ENCODE measurements at places on chromosomes 11 and 22.

DNA sequence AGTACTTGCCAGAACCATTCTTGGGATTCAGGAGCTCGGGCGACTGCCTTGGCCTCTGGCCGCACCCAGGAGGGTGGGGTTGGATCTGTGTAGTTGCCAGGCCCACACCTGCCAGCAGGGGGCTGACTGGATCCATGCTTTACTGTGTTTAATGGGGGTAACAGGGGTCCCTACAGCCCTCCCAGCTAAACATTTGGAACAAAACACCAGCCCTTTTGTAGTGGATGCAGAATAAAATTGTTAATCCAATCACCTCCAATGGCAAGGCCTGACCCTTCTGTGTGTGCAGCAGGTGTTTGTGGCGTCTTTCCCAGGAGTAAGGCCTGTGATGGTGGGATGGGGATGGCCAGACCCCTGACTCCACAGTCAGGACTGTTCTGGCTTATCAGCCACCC lies 22.5 kb downstream of the SUN2 start:
- DNase-seq, result no peak

DNA sequence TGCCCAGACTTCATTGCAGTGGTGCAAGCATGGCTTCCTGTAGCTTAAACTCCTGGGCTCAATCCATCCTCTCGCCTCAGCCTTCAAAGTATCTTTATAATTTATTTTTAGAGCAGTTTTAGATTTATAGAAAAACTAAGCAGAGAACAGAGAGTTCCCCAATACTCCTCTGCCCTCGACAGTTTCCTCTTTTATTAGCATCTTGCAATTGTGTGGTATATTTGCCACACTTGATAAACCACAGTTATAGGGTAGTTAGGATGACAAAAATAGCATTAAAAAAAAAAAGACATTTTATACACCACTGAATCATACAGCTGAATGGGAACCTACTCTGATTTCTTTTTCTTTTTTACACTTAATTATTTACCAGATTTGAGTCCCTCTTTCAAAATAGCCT lies 31.2 kb downstream of the MS4A2 start:
- no peak for DNase-seq

DNA sequence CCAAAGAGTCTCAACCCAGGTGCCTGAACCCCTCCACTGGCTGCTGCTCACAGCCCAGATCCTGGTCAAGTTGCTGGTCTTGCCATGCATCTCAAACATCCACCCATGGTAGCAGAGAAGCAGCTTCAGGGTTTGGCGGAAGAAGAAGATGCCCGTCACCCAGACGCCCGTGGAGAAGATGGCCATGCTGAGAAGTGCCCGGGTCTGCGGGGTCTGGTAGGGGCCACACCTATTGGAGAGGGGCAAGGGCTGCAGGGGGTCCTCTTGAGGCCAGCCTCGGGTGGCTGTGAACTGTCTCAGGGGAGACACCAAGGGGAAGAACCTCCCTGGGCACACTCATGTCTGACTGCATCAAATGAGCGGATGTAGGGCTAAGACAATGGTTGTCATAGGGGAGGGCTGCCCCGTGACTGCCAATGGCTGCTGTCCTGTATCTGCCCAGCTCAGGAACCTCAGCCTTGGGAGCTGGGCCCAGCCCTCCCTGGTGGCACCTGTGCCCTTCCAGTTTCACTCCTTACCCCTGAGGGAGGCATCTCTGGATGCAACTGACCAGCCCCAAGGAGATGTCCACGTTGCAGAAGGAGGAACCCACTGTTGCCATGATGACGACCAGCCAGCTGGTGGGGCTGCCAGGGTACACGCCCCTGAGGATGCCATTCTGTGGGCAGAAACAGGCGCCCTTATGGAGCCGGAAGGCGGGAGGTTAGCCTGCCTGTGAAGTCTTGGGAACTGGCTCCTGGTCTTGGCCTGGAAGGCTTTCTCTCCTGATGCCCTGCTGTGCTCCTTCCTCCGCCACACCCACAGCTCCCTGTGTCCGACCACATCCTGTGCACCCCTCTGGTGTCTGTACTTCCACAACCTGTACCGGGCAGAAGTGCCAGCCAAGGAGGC lies 1.2 kb downstream of the CPT1B start:
- DNase-seq, result no peak

DNA sequence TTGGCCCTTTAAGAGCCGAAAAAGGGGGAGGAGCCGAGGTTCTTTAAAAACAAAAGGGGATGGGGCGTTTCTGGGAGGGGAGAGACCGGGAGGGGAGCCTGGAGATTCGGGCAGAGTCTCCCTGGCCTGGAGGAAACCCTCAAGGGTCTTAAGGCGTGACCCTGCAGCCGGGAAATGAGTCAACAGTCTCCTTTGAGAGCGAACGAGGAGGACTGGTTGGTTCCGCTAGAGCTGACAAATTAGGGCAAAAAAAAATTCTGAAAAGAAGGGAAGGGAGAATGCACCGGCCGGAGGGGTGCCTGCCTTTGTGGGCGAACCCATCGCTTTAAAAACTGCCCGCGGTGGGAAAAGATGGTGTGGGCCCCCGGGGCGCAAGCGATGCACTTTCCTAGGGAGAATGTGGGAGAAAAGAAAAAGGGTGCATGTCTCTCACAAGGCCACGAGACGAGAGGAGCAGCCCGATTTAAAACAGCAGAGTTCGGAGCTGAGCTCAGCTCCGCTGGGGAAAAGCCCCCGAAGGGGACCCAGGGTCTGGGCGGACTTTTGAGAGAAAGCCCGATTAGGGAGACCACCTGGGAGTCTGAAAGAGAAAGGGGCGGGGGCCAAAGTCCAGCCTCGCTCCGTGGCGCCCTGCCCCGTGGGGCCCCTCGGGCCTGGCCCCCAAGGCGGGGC lies 874 bp downstream of the ZFTA start:
- peak; percentile 35 for DNase-seq

- DNase-seq, result no peak
Observed at GRCh38 chr11:11570823-11571222, 51.0 kb downstream of the GALNT18 start.

- DNase-seq, result no peak
Observed at GRCh38 chr11:19872512-19873145, 160.0 kb downstream of the NAV2 start.

- no peak for DNase-seq
Observed at GRCh38 chr11:6284250-6284649, 24.6 kb downstream of the CCKBR start.

DNA sequence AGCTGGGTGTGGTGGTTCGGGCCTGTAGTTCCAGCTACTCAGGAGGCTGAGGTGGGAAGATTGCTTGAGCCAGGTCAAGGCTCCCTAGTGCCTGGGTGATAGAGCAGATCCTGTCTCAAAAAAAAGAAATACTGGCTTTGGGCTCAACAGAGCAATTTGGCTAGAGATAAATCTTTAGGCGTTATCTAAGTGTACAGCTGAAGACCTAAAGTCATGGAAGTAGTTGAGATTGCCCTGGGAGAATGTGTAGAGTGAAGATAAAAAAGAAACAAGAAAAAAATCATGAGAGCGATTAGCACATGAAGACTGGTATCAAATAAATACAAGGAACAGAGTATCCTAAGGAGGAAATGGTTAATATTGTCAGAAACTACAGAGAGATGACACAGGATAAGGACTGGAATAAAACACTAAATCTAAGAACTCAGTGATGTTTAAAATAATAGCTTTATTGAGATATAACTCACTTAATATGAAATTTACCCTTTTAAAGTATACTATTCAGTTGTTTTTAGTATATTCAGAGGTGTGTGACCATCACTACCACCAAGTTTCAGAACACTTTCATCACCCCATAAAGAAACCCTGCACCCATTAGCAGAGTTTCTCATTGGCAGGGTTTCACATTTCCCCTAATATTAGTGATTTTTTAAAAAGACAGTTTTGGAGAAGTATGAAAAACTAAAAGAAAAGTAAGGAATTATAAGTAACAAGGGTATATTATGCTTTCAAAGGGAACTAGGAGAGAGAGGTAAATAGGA lies 20.7 kb downstream of the PIK3C2A start:
- DNase-seq, result no peak

GRCh38 chr11:8766043-8766987 lies 83.7 kb downstream of the RPL27A start:
- DNase-seq, result no peak

- no peak for DNase-seq
Observed at GRCh38 chr22:48974443-48975315, 853.0 kb downstream of the BRD1 start.

DNA sequence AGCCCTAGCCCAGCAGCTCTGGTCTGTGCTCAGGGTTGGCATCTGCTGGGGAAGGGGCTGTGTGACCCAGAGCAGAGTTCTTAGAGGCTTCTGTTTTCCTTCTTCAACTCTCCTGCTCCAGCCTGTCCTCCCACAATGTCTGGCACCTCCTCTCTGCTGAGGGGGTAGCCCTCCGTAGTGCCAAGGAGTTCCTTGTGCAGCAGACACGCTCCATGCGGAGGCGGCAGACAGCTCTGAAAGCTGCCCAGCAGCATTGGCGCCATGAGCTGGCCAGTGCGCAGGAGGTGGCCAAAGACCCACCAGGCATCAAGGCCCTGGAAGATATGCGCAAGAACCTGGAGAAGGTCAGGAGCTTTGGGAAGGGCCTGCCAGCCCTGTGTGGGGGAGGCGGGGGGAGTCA lies 69.3 kb downstream of the CEP164 start:
- DNase-seq, result no peak

DNA sequence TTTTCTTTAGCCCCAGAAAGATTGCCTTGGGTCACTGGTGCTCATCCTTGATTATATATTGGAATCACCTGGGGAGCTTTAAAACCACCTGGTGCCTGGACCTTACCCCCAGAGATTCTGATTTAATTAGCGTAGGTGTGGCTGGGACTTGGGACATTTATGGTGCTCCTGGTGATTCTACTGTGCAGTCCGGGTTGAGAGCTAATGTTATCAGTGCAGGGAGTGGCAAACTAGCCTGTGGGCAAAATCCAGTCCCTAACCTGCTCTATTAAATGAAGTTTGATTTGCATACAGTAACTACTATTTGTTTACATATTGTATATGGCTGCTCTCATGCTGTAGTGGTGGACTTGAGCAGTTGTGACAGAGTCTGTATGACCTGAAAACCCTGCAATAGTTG lies 134.0 kb upstream of the SORL1-AS1 start:
- no peak for DNase-seq

GRCh38 chr22:42270176-42270509 lies 310 bp downstream of the TCF20 start:
- no peak for DNase-seq

GRCh38 chr22:33971561-33971961 lies 51.3 kb upstream of the LARGE1 start:
- no peak for DNase-seq

DNA sequence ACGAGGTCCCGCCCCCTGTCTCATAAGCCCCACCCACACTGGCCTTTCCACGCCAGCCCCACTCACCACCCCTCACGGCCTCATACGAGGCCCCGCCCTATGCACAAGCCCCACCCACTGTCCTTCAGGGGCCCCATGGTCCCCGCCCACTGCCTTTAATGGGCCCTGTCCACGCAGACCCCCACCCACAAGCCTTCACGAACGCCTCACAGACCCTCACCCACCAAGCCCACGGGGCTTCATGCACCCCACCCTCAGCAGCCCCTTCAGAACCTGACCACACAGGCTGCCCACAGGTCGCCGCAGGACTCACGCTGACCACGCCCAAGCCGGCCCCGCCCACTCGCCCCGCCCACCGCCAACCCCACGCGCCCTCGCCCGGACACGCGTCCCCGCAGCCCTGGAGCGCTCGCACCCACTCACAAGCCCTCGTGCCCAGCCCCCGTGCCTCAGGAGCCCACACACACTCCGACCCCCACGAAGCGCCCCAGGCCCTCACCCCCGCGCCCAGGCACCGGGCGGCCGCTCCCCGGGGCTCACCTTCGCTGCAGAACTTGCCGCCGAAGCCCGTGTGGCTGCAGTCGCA lies 10.5 kb downstream of the NRXN2 start:
- DNase-seq, result no peak

- no peak for DNase-seq
Observed at GRCh38 chr11:113504071-113504470, 28.9 kb upstream of the DRD2 start.

DNA sequence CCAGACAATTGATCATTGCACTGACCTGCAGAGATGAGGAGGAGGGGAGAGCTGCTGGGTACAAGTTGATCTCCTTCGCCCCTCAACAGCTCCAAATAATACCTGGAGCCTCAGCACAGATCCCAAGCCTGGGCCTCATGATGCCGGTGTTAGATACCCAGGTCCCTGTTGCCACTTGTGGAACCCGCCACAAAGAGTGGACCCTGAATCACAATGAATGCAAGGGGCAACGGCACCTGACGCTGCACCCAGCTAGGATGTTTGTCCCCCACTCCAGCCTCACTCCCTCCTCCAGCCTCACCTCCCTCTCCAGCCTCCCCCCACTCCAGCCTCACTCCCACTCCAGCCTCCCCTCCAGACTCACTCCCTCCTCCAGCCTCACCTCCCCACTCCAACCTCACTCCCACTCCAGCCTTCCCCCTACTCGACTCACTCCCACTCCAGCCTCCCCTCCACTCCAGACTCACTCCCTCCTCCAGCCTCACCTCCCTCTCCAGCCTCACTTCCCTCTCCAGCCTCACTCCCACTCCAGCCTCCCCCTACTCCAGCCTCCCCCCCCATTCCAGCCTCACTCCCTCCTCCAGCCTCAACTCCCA lies 879.0 kb downstream of the BRD1 start:
- no peak for DNase-seq

DNA sequence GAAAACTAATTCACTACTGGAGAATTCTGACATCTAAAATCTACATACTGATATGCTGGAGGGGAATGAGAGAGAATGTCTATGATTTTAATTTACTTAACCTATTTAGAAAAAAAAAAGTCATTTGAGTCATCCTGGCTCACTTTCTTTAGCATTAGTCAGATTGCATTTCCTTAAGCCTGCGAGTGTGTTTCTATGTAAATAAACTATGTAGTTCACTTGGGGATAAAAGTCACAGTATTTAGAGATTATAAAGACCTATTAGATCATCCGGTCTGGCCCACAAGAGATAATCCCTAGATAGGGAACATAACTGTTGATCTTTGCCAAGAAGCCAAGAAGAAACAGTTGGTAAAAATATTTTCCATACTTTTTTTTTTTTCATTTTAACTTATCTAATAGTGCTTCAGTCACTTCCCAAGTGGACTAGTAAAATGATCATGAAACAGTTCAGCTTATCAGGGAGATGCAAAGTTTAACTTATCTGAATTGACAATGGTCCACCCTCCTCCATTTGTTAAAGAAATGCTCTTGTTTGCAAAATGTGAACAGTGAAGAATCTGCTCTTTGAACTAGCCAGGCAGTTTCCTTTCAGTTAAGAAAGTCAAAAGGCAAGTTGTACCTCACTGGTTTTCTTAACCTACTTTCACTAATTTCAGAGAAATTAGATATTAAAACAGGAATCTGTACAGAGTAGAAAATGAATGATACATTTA lies 21.2 kb upstream of the BLID start:
- DNase-seq, result no peak

- no peak for DNase-seq
Observed at GRCh38 chr11:85974122-85974521, 94.8 kb downstream of the PICALM start.

- peak; percentile 61 for DNase-seq
Observed at GRCh38 chr22:36180038-36180880, 19.7 kb upstream of the APOL3 start.

DNA sequence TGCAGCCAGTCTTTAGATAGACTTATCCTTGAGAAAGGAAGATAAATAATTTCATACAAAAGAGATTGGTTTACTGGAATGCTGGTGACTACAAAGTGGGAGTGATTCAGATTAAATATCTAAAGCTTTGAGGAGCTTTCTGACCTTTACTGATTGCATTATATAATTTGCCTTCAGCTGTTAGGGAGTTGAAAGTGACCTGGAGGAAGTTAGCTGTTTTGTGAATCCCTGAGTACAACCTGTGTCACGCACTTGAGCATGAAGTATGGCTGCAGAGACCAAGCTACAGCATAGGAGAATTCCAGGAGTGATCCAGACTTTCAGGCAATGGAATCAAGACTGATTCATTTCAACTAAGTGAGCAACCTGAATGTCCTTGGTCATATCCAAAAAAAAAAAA lies 1848.3 kb upstream of the RAG2 start:
- no peak for DNase-seq

All from SHP77 (cell line).